ENCODE measurements at places on chromosomes 3 and 15.

DNA sequence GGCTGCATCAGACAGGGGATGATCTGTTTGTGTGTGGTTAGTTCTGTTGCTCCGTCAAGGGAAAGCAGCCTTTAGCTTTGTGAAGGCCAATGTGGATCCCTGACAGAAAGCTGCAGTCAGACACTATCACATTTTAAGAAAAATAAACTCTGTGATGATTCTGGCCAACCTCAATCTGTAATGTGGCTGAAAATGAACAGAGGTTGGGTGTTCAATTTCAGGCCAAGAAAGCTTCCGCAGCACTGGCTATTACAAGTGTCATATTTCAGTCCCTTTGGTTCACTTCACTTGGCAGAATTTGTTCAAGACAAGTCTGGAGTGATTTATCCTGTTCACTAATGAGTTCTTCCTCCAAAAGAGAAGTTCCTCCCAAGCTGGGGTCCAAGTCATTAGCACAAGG lies 571.8 kb upstream of the IL12A start:
- DNase-seq: no peak

- no peak for DNase-seq
Measured at GRCh38 chr15:62296756-62297507, 131.8 kb upstream of the C2CD4B start.

GRCh38 chr15:59191855-59192237 lies 14.8 kb upstream of the LDHAL6B start:
- no peak for DNase-seq

GRCh38 chr3:155657161-155657560 lies 87.7 kb downstream of the PLCH1 start:
- no peak for DNase-seq

DNA sequence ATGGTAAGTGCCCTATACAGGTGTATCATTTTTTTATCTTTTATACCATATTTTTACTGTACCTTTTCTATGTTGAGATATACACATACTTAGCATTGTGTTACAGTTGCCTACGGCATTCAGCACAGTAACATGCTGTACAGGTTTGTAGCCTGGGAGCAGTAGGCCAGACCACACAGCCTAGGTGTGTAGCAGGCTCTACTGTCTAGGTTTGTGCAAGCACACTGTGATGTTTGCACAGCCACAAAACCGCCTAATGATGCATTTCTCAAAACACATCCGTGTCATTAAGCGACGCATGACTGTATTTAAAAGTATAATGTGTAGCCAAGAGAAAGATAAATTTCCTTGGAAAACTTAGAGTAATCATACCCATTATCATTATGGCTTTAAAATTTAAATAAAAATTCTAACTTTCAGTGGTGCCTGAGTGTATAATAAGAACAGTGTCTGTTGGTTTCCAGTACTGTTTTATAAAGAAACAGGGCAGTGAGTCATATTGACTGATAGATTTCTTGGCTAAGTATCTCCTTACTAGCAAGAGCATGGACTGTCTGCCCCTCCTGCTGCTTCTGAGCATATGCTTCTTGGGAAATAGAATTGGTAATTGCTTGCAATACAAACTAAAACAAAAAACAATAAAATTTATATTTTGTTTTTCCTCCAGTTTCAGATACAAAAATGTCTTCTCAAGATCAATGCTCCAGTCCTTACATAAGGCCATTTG lies 18.3 kb downstream of the CALML4 start:
- DNase-seq: no peak

DNA sequence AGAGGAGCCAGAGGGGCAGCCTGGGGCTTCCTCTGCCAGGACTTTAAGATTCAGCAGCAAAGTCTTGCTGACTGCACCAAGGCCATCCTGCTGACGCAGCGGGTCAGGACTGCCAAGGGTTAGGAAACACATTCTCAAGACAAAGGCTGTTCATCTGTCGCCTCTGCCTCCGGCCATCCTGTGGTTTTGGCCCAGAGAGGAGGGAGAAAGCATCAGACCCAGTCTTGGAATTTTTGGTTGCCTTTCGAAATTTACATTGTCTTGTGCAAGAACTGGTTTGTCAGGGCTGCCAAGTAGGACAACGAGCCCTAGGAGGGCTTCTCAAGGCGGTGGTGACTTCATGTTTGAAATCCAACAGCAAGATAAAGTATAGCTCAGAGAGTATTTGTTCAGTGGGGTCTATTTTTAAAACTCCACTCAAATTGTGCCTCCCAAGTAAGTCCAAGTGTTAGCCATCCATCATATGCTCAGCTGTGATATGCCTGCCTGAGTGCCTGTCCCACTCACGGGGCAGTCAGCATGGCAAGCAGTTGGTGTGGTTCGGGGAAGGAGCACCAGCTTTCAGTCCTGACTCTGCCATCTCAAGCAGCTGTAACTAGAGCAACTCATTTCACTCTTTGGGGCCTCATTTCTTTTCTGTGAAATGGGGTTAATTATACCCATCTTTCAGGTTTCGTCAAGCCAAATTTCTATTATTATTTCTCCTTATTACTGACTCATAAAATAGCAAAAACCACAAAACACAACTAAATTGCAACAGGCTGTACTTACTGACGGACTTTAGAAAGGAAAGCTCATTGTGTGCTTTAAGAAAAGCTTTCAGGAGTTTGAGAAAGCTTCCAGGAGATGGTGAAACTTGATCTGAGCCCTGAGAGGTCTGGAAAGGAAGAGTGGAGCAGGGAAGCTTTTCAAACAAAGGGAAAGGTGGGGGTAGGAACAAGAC lies 42.4 kb upstream of the RHO start:
- no peak for DNase-seq

DNA sequence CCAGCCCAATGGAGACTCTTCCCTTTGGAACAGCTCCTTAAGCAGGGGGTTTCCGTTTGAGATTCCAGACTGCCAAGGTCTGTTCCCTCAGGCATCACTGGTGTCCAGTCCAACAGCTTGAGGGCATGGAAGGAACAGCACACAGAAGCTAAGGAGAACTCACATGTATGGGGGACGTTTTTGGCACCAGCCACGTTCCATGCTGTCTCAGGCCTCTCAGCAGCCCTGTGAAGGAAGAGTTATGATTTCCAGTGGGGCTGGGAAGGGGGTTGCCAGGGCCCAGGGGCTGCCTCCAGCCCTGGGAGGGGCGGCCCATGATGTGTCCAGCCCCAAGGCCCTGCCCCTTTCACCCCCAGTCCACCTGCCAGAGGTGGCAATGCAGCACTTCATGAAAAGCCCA lies 7.5 kb upstream of the RHO start:
- no peak for DNase-seq

DNA sequence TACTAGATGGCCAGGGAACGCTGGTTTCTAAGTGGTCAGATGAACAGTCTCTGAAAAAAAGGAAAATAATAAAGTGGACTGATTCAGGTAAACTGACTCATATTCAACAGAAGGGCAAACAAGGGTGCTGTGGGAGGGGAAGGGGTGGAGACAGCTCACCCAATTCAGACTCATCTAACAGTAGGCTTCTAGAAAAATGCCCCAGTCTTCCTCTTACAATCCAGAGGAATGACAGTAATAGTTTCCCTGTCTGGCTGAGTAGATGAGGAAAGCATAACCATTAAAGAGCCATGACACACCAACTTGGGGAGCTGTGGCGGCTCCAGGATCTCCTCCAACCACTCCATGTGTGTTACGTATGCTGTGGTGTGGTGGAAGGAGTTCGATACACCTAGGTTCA lies 231.4 kb upstream of the UMPS start:
- no peak for DNase-seq

- no peak for DNase-seq
Measured at GRCh38 chr3:8112587-8112986, 389.0 kb upstream of the LMCD1 start.

DNA sequence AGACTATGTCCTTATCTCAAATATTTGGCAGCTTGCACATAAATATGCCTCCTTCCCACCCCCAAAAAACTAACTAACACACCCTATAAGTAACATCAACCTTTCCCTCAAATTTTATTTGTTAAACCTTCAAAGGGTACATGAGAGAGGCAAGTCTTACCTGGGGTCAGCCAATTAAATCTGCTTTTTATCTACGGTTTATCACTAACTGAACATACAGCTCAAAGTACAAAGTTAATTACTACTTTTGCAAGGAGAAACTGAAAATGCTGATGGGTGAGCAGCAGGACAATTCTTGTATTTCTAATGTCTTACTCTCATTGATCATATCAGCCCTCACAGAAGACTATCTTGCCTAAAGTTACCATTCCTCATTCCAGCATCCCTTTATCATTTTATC lies 34.6 kb downstream of the MTHFS start:
- no peak for DNase-seq

Data from activated naive CD4-positive, alpha-beta T cell treated with anti-CD3 and anti-CD28 coated beads, Interleukin-2, amount 10 ng/mL, durations not matched to agents 7 days and 5 days (primary cell).